ENCODE measurements at places on chromosomes 6 and 20.

DNA sequence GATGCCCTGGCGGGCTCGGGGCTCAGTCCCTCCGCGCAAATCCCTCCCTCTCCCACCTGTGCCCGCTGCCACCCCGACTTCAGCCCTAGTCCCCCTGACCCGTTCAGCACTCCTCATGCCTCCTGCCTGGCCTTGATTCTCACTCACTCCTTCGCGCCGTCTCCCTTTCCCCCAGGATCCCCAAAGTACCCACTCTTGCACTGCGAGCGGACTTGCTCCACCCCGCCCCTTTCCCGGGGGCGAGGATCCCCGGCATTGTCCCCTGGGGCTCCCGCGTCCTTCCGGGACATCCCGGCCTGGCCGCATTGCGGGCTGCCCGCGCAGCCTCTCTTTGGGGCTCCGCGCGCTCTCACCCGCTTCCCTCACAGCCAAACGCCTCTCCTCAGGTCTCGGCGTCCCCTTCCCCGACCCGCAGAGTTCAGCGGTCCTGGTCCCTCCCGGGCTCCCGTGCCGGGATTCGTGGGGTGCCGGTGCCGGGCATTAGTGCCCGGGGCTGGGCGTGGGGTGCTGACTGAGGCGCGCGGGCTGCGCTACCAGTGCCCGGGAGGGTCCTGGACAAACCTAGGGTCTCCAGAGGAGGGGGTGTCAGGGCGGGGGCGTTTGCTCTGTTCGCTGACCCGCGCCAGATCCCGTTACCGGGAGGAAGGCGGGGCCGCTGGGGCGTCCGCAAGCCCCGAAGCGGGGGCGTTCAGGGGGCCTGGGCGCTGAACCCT, 45.5 kb upstream of the SUPT3H start:
- DNase-seq = no peak

GRCh38 chr6:93759190-93759589, 339.8 kb upstream of the EPHA7 start:
- no peak for DNase-seq

GRCh38 chr6:21100991-21101390, 492.6 kb upstream of the SOX4 start:
- no peak for DNase-seq

DNA sequence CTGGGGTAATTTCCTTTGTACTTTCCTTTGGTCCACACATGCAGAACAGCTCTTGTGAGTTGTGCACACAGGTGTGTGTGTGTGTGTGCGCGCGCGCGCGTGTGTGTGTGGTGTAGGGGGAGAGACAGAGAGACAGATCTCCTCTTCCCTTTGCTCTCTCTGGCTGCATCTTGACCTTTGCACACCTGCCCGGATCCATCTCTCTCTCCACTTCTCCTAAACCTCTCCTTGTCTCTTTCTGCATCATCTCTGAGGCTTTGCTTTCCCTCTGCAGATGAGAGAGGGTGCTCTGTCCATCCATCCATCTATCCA, 67.0 kb downstream of the SRC start:
- no peak for DNase-seq

GRCh38 chr20:45017281-45017680, 51.0 kb downstream of the STK4 start:
- DNase-seq = no peak

DNA sequence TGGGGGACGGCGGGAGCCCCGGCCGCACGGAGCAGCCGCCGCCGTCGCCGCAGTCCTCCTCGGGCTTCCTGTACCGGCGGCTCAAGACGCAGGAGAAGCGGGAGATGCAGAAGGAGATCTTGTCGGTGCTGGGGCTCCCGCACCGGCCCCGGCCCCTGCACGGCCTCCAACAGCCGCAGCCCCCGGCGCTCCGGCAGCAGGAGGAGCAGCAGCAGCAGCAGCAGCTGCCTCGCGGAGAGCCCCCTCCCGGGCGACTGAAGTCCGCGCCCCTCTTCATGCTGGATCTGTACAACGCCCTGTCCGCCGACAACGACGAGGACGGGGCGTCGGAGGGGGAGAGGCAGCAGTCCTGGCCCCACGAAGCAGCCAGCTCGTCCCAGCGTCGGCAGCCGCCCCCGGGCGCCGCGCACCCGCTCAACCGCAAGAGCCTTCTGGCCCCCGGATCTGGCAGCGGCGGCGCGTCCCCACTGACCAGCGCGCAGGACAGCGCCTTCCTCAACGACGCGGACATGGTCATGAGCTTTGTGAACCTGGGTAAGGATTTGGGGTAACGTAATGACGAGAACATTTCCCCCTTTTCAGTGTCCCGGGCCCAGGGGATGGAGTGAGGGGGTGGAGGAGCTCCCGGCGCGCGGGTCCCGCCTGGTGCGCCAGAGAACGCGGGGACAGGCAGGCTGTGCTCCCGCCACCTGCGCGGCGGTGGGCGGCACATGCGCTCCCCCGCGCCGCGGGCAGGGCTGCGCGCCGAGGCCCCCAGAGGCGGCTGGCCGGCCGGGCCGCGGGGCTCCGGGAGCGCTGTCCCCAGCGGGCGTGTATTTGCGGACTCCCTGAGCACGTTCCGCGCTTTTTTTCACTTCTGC, 1.4 kb downstream of the BMP6 start:
- DNase-seq = no peak

- DNase-seq = no peak
These were observed 438.7 kb upstream of the JARID2 start for GRCh38 chr6:14807130-14807529.

DNA sequence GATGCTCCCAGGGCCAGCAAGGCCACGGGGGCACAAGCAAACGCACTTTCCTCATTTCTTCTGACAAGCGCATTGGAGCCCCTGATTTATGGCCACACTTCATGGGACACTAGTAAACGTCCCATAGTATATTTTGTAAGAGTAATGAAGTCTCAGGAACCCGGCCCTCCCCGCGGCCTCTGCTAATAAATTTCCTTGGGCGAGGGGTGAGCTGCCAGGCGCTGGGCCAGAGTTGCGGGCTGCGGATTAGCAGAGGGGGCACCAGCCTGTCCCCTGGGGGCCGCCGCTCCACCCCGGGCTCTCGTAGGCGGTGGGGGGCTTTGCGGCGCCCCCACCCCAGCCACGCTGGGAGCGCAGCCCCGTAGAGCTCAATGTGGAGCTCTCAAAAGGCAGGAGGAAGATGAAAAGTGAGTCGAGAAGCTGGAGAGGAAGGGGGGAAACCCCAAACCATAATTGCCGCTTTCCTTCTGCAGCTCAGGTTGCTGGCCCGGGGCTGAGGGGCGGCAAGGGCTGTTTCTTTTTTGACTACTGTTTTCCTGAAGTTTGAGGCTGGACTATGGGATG, 173.6 kb downstream of the CDC5L start:
- DNase-seq = no peak

DNA sequence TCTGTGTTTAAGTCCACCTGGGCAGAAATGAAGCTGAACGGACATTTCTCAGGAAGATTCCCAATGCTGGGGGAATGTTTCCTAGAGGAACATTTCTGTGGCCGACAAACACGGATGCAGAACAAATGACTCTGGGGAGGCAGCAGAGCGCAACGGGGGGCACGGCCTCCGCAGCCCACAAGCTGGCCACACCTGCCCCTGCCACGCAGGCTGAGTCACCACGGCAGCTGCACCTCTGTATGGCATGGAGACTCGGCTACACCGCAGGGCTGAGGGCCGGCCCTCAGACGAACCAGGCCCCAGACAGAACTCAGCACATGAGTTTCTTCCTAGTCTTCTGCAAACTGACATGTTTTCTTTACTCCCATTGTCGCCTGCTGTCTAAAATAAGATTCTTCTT, 10.0 kb upstream of the PRR18 start:
- no peak for DNase-seq

DNA sequence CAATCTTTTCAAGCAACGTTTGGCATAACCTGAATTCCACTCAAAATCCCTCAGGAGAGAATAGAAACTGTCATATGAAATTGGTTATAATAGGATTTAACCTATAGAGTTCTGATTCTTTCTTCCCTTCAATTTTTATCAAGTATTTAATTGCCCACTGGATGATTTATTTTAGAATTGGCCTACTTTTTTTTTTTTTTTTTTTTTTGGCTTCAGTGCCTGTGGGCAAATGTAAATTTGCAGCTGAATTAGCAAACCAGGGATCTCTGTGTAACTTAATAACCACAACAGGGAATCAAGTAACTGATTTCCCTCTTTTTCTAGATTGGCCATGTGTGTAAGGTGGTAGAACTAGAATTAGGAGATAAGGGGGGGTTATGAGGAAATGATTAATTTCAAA, 157.0 kb downstream of the SOX4 start:
- no peak for DNase-seq

DNA sequence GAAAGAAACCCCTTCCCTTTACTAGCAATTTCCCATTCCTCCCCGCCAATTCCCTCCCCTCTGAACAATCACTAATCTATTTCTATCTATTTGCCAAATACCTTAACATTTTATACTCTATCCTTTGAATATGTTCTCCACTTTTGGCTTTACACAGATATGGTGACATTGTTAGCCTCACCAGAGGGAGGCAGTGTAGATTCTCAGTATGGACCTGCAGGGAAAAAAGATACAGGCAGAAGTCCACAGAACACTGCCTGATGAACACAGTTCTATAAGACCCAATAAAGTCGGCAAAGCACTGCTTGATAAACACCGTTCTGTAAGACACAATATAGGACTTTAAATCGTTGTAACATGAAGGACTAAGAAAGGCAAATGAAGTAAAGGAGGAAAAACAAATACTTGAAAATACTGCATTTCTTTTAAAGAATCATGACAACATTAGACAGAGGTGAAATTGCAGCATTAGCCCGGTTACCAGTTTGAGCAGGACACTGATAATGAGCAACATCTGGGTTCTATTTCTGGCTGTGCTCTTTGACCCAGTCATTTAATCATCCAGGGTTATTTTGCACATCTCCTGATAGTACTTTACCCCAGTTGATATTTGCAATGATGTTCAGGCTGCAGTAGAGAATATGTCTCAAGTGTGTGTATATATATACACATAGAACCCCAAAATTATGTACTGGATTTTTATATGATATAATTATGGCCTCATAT, 296.8 kb downstream of the UTRN start:
- peak; percentile 46 for DNase-seq

GRCh38 chr6:79421707-79422484, 115.3 kb downstream of the LCA5 start:
- peak; percentile 94 for DNase-seq

DNA sequence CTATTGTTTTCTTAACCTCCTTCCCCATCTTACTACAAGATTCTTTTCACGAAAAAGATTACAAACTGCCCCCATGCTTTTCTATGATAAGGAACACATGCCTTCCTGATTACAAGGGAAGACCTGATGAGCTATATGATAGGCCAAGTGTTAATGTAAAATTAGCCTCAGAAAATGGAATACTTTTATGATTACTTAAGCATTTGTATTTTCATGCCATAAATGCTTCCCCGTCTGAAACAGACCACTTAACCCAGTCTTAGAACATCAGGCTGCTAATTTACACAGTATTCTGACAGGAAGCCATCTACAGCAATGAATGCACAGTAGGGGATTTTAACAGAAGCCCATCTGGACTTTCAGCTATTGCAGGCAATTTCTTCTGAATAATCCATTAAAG, 274.9 kb downstream of the HAO1 start:
- peak; percentile 49 for DNase-seq

DNA sequence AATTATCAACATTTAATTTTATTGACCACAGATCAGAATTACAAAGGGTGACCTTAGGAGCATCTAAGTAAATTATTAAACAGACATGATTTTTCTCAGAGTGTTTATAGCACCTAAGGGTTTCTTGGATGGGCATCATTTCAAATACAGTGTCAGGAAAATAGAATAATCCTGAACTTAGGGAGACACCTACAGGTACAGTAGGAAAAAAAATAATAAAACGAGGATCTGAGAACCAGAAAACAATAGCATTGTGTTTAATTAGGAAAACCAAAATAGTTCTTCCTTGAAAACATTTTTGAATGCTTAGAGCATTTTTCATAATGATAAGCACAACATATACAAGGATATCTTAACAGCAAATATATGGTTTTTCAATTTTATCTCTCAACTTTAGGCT, 39.2 kb downstream of the MMUT start:
- peak; percentile 5 for DNase-seq

GRCh38 chr6:63910863-63911551, 275.4 kb downstream of the PHF3 start:
- no peak for DNase-seq

GRCh38 chr6:31621991-31622390, 1.5 kb downstream of the PRRC2A start:
- DNase-seq = no peak

GRCh38 chr20:63096681-63097335, 90.0 kb upstream of the BHLHE23 start:
- DNase-seq = no peak

- no peak for DNase-seq
These were observed 156.1 kb downstream of the ERMARD start for GRCh38 chr6:169907419-169908115.

- DNase-seq = no peak
These were observed 47.4 kb downstream of the KCNK5 start for GRCh38 chr6:39181826-39182225.

GRCh38 chr20:41494451-41494850, 123.7 kb downstream of the CHD6 start:
- no peak for DNase-seq

DNA sequence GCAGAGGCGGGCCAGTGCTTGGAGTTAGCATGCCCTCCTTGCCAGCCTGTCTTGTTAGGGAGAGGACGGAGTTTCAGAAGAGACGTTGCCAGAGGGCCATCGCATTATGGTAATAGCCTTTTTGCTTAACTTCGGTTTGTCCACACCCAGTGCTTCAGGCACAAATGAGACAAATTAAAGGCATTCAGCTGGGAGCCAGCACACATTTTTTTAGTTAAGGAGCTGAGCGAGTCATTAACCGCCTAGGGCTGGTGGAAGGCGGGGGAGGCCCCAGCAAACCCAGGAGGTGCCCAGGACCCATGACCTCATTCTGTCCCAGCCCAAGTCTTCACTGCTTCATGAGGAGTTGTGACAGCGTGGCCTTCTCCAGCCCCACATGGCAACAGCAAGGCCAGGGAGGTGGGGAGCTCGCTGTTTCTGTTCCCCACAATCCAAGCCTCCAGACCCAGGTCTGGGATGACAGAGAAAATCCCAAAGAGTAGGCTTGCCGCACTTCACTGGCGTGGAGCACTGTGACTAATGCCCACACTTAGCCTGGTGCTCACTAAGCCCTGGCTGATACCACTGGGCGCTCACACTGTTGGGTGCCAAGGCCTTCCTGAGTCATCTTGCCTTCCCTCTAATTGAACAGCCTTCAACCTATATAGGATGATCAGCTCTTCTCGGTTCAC, 237.1 kb downstream of the ANKRD60 start:
- peak; percentile 81 for DNase-seq

GRCh38 chr20:18879262-18879661, 65.7 kb downstream of the SCP2D1 start:
- DNase-seq = no peak

DNA sequence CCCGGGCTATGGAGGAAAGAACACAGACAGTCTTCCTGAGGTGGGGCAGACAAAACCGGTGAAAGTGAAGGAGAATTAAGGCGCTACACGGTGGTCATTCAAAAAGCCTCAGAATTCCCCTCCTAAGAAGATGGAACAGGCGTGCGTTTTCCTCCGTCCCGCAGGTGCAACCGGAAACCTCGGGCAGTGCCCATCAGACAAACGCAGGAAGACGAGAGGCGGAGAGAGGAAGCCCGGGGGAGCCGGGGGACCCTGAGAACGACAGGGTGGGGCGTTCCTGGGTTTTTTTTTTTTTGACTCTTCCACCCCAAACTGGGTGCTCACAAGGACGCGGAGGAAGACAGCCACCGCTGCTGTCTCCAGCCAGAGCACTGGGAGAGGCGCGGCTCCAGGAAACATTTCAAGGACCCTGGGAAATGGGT, 25.4 kb downstream of the TTLL2 start:
- DNase-seq = no peak

- DNase-seq = no peak
These were observed 19.5 kb downstream of the OR2B2 start for GRCh38 chr6:27892649-27893058.
